ENCODE measurements at places on chromosomes 2 and 18.

DNA sequence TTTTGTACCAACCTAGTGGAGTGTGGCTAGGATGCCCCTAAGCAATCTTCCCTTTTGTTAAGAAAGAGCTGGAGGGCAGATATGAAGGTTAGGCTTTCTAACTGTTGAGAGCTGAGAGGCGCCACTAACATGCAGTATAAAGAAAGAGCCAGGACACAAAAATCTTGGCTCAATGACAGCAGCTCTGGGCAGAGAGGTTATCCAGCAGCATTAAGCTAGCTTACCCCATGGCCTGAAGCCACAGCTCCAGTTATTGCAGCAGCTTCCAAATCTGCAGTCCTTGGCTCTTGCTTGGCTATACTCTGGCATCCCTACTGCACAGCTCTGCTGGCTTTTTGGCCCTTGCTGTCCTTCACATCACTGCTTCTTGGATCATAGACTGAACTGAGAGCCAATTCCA, 213.4 kb downstream of the GPD2 start:
- DNase-seq, result no peak

GRCh38 chr18:41657189-41657588, 297.8 kb upstream of the PIK3C3 start:
- no peak for DNase-seq

DNA sequence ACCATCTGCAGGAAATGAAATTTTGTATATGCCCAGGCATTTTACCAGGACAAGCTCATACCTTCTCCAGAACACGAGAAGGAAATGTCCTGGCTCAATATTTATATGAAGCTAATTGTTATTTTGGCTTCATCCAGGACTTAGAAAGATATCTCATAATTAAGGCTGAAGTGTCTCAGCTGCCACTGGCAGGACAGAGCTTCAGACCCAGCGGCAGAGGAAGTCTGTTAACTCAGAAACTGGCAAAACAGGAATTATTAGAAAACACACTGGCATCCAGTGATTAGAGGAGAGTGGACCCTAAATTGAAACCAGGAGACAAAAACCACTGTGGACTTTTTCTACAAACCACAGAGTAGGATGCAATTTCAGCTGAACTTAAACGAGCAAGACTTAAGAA, 329.7 kb downstream of the CYRIA start:
- no peak for DNase-seq

- DNase-seq, result no peak
Observed at GRCh38 chr2:107740300-107740699, 86.4 kb upstream of the RGPD4 start.

DNA sequence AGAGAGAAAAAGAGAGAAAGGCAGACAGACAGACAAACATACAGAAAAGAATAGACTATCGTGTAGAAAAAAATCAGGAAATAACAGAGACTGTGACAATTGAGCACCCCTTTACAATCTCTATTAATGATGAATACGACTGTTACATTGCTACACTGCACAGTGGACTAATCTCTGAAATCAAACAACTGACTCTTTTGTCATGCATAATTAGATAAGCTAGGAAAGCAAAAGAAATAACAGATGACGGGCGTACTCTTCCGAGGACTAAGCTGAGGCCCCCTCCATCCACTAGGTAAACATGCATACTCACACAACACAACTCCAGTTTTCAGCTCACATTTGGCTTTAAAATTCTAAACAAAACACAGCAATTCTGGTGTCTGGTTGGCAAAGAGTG, 267.0 kb downstream of the NOL4 start:
- DNase-seq, result no peak

DNA sequence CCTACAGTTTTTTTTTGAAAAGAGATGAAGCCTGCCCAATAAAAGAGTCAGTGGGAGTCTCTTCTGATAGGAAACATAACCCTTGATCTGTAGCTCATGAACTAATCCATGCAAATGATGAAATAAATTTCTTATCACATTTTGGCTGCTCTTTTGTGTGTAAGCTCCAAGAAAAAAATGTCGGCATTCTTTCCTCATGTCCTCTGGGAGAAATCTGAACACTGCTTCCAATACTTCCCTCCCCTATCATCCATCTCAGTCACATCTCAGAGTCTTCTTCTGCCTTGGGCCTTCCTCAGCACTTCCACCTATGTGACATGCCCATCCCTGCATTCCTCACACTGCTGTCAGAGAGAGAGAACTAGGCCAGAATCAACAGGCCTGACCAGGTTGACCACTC, 395.7 kb upstream of the ST6GAL2 start:
- DNase-seq, result no peak

- DNase-seq, result peak; percentile 48
Observed at GRCh38 chr2:120912101-120912985, 176.7 kb downstream of the GLI2 start.

- DNase-seq, result no peak
Observed at GRCh38 chr2:84297155-84297554, 161.9 kb downstream of the SUCLG1 start.

DNA sequence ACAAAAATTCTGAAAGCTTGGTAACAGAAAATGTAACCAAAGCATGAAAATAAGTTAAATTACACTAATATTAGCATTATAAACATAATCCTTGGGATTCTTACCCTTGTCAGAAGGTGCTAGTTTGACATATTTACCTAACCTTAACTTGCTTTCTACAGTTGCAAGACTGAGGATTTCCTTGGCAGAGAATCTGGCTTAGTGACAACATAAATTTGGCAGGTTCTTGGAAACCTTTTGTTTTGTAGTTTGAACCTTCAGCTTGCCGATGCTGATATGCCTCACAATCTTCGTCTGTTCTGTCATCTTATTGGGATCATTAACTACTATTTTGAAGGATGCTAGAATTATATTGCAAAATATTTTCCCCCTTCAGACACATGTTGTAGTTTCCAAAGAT, 3.4 kb downstream of the XIRP2 start:
- no peak for DNase-seq

GRCh38 chr18:60040971-60041370, 141.2 kb downstream of the PMAIP1 start:
- DNase-seq, result peak; percentile 88

DNA sequence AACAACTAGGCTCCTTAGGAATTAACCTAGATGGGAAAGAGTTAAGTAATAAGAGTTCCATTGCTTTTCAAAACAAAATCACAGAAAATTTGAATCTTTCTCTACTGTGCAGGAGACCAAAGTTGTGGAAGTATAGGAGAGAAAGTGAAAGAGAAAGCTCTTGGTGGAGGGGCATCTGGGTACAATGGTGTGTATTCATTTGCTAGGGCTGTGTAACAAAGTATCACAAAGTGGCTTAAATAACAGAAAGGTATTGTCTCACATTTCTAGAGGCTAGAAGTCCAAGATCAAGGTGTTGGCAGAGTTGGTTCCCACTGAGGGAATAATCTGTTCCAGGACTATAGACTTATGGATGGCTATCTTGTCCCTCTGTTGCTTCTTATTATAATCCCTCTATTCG, 50.5 kb upstream of the GORASP2 start:
- DNase-seq, result no peak

DNA sequence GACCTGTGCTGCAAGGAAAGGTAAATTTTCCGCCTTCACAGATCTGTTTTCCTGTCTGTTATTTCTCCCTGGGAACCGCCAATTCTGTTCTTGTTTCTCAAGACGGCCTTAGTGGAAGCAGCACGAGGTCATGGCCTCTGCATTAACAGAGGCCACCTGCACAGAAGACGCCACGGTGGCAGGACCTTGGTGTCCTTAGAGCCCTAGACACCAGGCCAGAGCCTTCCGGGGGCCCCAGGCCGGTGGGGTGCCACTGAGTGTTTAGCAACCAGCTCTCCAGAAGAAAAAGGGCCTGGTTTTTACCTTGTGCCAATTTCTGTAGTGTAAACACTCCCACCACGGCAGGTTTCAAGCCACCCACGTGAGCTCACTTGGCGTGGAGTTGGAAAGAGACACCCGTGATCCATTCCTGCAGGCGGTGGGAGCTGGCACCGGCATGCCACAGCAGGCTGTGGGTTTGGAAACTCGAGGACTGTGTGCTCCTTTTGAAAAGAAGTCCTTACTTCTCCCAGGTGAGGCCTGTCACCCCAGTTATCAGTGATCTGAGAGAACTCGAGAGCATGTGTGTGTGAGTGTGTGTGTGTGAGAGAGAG, 103.9 kb upstream of the HDAC4 start:
- DNase-seq, result no peak

DNA sequence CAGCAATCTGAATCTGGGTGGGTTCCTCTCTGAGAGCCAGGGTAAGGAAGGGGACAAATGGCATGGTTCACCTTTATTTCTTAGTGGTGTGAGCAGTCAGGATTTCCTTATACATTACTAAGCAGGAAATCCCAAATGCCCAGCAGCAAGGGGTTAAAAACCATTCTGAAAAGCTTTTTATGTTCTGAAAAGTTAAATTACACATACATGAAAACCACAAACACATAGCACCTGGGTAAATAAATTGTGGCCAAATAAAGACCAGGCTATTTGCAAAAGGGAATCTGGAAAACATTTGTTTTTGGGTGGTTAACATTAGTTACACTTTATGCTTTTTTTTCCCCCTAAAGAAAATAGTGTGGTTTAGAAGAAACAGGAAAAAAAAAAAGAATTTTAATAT, 156.1 kb downstream of the AGPS start:
- no peak for DNase-seq

GRCh38 chr2:202152104-202152715, 79.2 kb downstream of the KIAA2012 start:
- DNase-seq, result peak; percentile 98

DNA sequence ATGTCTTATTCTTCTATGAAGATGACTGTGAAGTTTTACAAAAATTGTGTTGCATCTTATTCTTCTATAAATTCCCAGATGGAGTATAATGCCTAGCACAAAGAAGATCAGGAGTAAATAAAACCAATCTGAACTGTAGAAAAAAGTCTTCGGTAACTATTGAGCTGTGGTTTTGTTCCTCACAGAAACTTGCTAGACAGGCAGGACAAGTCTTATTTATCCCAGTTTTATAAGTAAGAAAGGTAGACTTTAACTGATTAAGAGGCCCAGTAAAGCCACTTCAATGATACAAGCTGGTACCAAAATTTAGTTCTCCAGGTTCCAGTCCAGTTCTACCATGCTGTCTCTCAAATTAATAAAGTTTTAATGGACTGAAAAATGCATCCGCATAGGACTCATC, 526.7 kb upstream of the SETBP1 start:
- DNase-seq, result no peak

- DNase-seq, result no peak
Observed at GRCh38 chr18:37403788-37404187, 161.8 kb downstream of the CELF4 start.

GRCh38 chr2:210432633-210433032, 43.9 kb downstream of the LANCL1 start:
- no peak for DNase-seq

- no peak for DNase-seq
Observed at GRCh38 chr2:238772635-238773297, 75.1 kb upstream of the TWIST2 start.

DNA sequence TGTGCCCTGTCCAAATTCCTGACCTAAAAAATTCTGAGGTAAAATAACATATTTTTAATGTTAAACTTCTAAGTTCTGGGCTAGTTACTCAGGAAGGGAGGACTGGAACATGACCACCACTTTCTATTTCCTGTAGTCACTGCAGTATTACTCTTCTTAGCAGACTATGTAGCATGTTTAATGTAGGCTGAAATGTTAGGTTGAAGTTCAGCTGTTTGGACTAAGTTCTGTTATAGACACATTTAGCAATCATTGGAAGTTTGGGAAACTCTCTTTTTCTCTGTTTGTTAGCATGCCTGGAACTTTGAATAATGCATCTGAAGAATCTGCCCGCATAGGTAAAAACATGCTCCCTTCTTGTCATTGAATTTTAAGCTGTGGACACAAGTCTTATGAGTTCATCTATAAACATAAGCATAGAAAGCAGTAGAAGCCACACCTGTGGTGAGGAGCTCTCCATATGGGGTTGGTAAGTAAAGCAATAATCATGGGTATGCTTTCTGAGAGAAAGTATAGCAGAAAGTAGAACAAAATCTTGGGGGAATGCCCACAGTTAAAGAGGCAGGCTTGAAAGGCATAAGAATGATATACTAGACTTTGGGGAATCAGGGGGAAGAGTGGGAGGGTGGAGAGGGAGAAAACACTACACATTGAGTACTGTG, 52.6 kb downstream of the IL1R2 start:
- DNase-seq, result no peak

DNA sequence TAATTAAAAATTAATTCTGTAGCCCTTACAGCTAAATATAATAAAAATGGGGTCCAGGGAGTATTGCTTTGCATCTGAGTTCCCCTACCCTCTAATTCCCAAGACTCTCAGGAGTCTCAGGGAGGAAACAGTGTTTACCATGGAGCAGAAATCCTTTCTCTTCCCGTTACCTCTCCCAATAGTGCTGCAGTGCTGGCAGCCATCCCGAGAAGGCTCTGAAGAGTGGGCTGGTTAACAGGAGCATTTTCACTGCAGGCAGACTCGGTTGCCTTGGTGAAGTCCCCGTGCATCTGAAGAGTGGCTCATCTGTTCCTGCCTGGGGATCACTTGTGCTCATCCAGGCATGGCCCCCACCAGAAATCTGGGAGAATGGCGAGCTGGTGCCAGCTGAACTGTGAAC, 41.8 kb upstream of the TMEM178A start:
- DNase-seq, result no peak

GRCh38 chr18:22999212-22999611, 66.1 kb downstream of the RBBP8 start:
- DNase-seq, result peak; percentile 4

DNA sequence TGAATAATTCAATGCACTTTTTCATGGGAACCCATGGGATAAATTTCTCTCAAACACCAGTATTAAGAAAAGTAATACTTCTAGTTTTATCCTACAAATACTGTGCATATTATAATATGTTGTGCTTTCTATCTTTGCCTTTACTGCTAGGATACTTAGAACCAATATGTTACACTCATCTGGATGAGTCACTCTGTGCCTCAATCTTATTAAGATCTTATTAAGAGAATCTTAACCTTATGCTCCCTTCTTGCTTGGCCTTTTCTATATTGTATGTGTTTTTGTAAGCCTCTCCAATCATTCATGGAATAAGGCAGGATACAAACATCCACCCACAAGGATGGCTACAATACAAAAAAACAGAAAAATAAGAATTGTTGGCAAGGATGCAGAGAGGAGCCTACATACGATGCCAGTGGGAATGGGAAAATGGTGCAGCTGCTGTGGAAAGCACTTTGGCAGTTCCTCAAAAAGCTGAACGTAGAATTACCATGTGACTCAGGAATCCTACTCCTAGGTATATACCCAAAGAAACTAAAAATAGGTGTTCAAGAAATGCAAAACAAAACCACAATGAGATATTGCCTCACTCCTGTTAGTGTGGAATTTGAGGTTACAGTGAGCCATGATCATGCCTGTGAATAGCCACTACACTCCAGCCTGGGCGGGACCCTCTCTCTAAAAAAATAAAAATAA, 10.7 kb upstream of the TWSG1 start:
- DNase-seq, result peak; percentile 70

DNA sequence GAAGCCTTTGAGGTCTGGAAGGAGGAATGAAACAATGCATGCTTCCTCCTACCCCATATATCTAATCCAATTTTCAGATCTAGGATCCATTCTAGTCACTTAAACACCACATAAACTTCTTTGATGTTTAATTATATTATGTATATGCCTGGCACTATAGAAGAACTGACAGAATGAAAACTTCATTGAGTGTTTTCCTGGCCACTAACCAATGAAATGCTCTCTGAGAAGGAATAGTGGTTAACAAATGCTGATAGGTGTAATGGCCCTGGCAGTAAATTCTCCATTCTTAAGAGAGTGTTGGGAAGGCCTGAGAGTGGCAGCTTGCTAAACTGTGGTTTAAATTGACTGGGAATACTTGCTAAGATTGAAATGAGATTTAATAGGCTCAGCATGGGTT, 710.0 kb downstream of the LRRTM4 start:
- no peak for DNase-seq

All from fibroblast of skin of abdomen (primary cell).